Memory B cell (primary cell): ENCODE measurements at places on chromosomes 5 and 9.

- H3K27ac ChIP-seq, result no peak overlapping the region
- H3K36me3 ChIP-seq, result no peaks in the 10 kb centered on the region
- peaks cover 27% of the 10 kb centered on the region for H3K27me3 ChIP-seq
- DNase-seq, result peak; percentile 30
- H3K4me3 ChIP-seq, result peak overlapping the region; percentile 27
Observed at GRCh38 chr5:139796061-139796806, 626 bp downstream of the PSD2 start.

GRCh38 chr9:8706998-8707397 is 907.4 kb upstream of the DMAC1 start:
- H3K4me1 ChIP-seq, result no peaks in the 10 kb centered on the region
- DNase-seq, result no peak
- peaks cover 3% of the 10 kb centered on the region for H3K27me3 ChIP-seq
- H3K27ac ChIP-seq, result no peak overlapping the region
- no peaks in the 10 kb centered on the region for H3K36me3 ChIP-seq
- no peak overlapping the region for H3K4me3 ChIP-seq

DNA sequence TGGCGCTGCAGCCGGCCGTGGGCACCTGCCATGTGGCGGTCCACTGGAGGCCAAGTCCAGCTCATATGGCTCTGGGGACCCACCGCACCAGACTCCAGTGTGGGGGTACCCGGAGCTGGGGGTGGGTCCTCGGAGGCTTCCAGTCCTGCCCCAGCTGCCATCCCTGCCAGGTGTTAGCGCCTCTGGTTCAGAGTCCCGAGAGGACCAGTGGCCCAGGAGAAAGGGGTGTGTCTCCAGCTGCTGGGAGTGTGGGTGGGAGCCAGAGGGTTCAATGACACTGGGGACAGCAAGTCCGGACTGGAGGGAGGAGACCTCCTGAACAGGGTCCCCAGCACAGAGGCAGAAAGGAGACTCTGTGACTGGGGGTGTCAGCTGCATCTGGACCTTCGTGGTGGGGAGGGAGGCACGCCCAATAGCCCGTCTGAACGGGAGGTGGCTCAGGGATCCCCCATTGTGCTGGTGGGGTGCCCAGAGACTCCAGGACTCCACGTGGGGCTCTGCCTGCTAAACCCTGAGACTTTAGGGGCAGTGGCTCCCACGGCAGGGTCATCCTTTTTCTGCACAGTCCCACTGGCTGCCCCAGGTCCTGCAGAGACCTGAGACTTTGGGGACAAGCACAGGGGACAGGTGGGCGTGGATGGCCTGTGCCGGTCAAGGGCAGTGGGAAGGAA is 2.4 kb upstream of the AHRR start:
- H3K4me1 ChIP-seq, result peaks cover 8% of the 10 kb centered on the region
- H3K4me3 ChIP-seq, result no peak overlapping the region
- peaks cover 10% of the 10 kb centered on the region for H3K27me3 ChIP-seq
- H3K27ac ChIP-seq, result no peak overlapping the region
- no peak for DNase-seq

DNA sequence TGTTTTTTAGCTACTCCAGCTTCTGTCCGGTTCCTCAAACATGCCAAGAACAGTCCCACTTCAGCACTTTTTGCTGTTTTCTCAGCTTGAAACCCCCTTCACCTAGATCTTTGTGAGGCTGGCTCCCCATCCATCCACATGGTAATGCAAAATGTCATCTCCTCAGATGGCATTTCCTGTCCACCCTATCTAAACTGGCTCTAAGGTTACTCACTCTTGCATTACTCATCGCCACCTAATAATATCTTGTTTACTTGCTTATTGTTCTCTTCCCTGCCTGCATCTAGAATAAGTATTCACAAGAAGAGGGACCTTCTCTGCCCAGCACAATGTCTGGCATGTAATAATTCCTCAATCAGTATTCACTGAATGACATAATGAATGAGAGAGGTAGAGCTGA is 220.1 kb downstream of the FAM114A2 start:
- no peaks in the 10 kb centered on the region for H3K4me1 ChIP-seq
- no peak overlapping the region for H3K27ac ChIP-seq
- no peak overlapping the region for H3K4me3 ChIP-seq
- H3K27me3 ChIP-seq, result peaks cover 2% of the 10 kb centered on the region
- no peak for DNase-seq

GRCh38 chr9:104868687-104869404 is 59.1 kb downstream of the ABCA1 start:
- H3K4me1 ChIP-seq, result peaks cover 27% of the 10 kb centered on the region
- DNase-seq, result peak; percentile 60
- peak overlapping the region; percentile 90 for H3K27ac ChIP-seq
- peaks cover 14% of the 10 kb centered on the region for H3K36me3 ChIP-seq
- peak overlapping the region; percentile 65 for H3K4me3 ChIP-seq

- H3K36me3 ChIP-seq, result no peaks in the 10 kb centered on the region
- DNase-seq, result no peak
- no peak overlapping the region for H3K27ac ChIP-seq
- H3K4me3 ChIP-seq, result no peak overlapping the region
Observed at GRCh38 chr9:10228082-10228481, 384.7 kb downstream of the PTPRD start.

GRCh38 chr5:150540615-150541396 is 32.9 kb downstream of the NDST1 start:
- no peak overlapping the region for H3K4me3 ChIP-seq
- peaks cover 20% of the 10 kb centered on the region for H3K36me3 ChIP-seq
- no peaks in the 10 kb centered on the region for H3K27me3 ChIP-seq

DNA sequence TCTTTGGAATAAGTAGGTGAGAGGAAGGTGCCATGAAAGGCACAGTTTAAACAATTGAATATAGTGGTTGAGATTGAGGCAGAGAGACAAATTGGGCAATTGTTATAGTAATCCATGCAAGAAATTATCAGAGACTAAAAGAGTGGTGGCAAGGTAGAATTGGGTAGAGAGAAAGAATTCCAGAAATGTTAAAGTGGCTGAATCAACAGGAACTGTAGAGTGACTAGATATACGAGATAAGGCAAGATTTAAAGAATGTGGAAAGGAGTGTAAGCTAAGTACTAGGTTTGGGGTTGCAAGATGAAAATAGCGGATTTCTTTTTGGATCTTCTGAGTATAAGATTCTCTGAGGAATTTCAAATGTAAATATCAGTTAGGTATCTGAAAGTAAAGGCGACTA is 285.2 kb downstream of the DMRTA1 start:
- DNase-seq, result no peak
- no peaks in the 10 kb centered on the region for H3K4me1 ChIP-seq
- no peaks in the 10 kb centered on the region for H3K36me3 ChIP-seq
- H3K4me3 ChIP-seq, result no peak overlapping the region
